ENCODE measurements at places on chromosomes 11 and 22.

GRCh38 chr11:10005955-10006525 lies 288.0 kb downstream of the SBF2 start:
- no peaks in the 10 kb centered on the region for H3K4me1 ChIP-seq
- H3K27ac ChIP-seq: no peak overlapping the region

DNA sequence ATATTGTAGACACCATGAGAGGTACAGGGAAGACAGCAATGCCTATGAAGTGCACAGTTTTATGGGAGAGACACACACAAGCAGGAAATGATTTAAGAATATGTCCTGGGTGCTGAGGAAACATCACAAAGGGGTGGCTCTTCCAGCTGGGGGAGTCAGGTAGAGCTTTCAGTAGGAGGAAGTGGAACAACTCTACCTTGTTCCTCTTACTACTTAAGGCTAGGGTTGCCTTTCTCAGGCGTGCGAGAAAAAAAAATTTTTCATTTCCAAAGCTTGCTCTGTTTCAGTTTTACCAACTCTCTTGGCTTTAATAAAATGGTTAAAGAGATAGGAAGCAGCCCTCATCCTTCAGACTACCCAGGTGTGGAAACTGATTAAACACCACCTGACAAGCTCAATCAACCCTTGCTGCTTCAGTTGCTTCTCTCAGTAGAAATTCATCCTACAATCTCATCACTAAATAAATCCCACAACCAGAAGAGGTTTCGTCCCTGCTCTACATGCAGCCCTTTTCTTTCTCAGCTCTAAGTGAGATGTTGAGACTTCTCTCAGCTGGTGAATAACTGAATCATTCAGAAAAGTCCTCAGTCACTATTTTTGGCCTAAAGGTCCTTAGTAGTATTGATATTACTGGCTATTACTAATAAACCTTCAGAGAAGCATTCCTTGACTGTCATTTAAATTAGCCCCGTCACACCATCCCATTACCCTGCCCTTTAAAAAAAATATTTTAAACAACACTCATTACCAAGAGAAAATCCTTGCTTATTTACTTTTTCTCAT lies 5.9 kb downstream of the ABTB2 start:
- H3K4me3 ChIP-seq: no peak overlapping the region
- H3K36me3 ChIP-seq: no peaks in the 10 kb centered on the region
- H3K27ac ChIP-seq: no peak overlapping the region
- H3K4me1 ChIP-seq: peaks cover 11% of the 10 kb centered on the region
- no peak for DNase-seq
- peaks cover 19% of the 10 kb centered on the region for H3K27me3 ChIP-seq

DNA sequence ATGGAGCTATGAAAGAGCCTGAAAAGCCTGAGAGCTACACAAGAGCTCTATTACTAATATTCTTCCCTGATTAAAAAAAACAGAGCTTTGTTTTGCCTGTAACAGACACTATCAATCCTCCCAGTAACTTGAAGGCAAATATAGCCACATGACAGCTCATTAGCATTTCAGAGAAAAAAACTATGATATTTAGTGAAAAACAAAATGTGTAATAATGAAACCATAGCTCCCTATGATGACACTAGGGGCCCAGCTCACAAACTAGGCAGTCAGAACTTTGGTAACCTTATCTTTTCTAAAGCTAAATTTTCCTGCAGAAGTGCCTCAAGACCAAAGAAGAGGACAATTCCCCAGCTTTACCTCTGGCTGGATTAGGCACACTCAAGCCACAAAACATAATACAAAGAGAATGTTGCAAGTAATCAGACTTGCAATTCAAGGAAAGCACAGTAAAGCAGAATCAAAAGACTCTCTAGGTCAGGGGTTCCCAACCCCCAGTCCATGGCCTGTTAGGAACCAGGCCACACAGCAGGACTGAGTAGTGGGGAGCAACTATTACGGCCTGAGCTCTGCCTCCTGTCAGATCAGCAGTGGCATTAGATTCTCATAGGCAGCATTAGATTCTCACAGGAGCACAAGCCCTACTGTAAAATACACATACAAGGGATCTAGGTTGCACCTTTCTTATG lies 53.3 kb downstream of the MRTFA start:
- H3K36me3 ChIP-seq: peaks cover 2% of the 10 kb centered on the region
- no peaks in the 10 kb centered on the region for H3K4me1 ChIP-seq
- H3K27me3 ChIP-seq: no peaks in the 10 kb centered on the region
- H3K4me3 ChIP-seq: no peak overlapping the region

DNA sequence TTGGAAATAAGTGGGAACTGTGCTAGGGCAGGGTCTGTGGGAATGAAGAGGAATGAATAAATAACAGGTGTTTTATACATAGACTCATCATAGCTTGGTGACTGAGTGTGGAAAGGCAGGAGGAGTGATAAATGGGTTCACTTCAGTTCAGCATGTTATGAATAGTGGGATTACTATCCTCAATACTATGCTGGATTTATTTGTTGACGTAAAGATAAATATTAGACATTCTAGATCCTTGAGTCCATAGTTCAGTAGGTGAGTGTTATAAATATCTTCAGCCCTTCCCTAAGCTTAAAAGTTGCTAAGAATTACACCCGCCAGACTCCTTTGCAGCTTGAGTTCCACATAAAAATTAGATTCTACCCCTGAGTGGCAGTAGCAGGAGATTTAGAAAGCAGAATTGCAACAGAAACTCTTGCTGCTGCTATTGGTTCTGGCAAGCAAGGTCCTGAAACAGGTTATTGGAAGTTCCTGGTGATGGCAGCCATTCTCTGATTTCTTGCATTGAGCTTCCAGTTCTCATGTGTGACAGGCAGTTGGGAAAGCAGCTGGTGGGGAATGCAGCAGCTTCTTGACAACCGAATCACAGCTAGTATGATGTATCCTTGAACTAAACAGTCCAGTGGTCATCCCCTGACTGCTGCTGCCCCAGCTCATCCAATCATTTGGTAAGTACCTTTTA lies 1558.9 kb downstream of the FAM181B start:
- H3K27ac ChIP-seq: no peak overlapping the region
- H3K36me3 ChIP-seq: no peaks in the 10 kb centered on the region
- H3K4me3 ChIP-seq: no peak overlapping the region
- no peaks in the 10 kb centered on the region for H3K27me3 ChIP-seq
- H3K4me1 ChIP-seq: no peaks in the 10 kb centered on the region
- no peak for DNase-seq

DNA sequence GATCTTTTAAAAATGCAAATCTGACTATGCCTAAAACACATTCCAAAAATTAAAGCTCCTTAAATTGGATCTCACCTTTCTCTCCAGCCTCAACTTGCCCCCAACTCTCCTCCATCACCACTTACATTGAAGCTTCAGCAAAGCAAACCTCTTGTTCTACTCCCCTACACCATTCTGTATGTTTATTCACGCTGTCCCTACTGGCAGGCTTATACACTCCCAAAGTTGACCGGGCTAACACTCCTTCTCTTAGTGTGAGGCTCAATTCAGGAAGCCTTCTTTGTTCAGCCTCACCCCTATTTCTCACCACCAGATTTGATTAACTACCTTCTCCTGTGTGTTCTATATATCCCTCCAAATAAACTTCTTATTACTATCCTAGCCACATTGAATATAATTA lies 1.8 kb upstream of the GDPD4 start:
- no peak overlapping the region for H3K27ac ChIP-seq

GRCh38 chr11:115924744-115925567 lies 420.7 kb upstream of the CADM1 start:
- no peaks in the 10 kb centered on the region for H3K4me1 ChIP-seq
- no peaks in the 10 kb centered on the region for H3K36me3 ChIP-seq
- DNase-seq: no peak
- no peak overlapping the region for H3K4me3 ChIP-seq
- no peaks in the 10 kb centered on the region for H3K27me3 ChIP-seq
- H3K27ac ChIP-seq: no peak overlapping the region

DNA sequence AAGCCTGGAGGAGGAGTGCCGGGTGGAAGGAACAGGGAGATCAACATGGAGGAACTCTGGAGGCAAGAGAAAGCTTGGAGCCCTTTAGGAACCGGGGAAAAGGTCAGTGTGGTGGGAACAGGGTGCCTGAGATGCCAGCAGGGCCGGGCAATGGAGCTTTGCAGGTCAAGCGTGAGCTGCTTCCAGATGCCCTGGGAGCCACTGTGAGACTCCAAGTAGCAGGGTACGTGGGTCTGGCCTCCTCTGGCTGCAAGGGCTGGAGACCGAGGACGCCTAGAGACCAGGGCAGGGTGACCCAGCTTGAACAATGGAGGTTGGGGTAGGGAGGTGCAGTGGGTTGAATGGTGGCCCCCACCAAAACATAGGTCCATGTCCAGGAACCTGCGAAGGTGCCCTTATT lies 15.6 kb upstream of the EMID1 start:
- no peaks in the 10 kb centered on the region for H3K27me3 ChIP-seq
- DNase-seq: no peak
- H3K4me1 ChIP-seq: no peaks in the 10 kb centered on the region
- H3K27ac ChIP-seq: no peak overlapping the region

DNA sequence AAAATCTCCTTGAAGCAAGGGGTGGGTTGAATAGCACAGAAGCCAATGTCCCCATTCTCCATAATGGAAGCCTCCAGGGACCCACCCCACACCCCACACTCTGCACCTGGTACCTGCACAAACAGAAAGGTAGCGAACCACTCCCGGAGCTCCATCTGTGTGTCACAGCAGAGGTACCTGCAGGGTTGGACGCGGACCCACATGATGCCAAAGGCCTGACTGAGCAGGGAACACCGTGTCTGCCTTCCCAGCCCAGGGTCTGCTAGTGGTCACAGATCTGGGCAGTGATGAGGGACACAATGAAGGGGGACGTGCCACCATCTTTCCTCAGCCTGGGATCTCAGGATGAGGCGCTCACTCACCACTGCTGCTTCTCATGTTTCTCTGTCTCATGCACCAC lies 13.1 kb upstream of the PDE2A start:
- H3K27me3 ChIP-seq: no peaks in the 10 kb centered on the region
- no peak for DNase-seq
- peaks cover 70% of the 10 kb centered on the region for H3K36me3 ChIP-seq
- H3K4me3 ChIP-seq: no peak overlapping the region

DNA sequence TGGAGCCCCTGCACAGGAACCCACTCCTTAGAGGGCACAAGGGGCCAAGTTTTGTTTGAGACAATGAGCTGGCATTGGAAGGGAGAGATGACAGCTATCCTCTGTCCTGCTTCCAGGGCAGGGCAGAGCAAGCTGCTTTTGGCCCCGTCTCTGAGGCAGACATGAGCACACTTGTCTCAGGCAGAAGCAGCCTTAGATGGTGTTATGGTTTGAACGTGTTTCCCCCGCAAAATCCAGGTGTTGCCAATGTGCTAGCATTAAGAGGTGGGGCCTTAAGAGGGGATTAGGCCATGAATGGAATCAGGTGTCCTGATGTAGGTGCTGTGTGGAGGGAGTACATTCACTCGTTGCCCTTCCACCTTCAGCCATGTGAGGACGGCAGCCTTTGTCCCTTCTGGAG lies 2.5 kb downstream of the TP53AIP1 start:
- H3K36me3 ChIP-seq: no peaks in the 10 kb centered on the region
- no peak overlapping the region for H3K4me3 ChIP-seq
- no peaks in the 10 kb centered on the region for H3K27me3 ChIP-seq
- no peak overlapping the region for H3K27ac ChIP-seq
- no peaks in the 10 kb centered on the region for H3K4me1 ChIP-seq
- DNase-seq: no peak

DNA sequence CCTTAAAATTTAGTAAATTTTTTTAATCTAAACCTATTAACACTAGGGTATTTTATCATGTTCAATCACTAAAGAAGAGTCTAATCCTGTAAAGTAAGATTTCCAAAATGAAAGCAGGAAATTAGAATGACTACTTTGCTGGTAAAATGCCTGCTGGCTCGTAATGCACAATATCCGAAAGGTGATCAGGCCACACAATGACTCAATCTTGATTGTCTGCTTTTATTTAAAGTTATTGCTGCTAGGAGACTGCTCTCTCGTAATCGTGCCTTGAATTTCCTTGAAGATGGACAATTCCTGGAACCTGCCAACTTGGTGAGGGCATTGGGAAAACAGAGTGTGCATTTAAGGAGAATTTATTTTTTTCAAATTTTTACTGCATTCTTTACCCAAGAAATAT lies 1786.5 kb upstream of the RAG2 start:
- no peaks in the 10 kb centered on the region for H3K4me1 ChIP-seq
- H3K27me3 ChIP-seq: no peaks in the 10 kb centered on the region
- H3K4me3 ChIP-seq: no peak overlapping the region
- no peaks in the 10 kb centered on the region for H3K36me3 ChIP-seq

Data from natural killer cell (primary cell).